ENCODE measurements at places on chromosomes 16 and 17.
A peak's percentile ranks its signal among the peaks of the same experiment; 100 is the strongest.

GRCh38 chr16:10510279-10510678 lies 70.1 kb downstream of the EMP2 start:
- DNase-seq: no peak

- DNase-seq: no peak
These were observed 14.7 kb upstream of the PABPN1L start for GRCh38 chr16:88881007-88881615.

GRCh38 chr17:8057691-8058114 lies 18.8 kb downstream of the ALOX15B start:
- DNase-seq: peak; percentile 46

- DNase-seq: peak; percentile 7
These were observed 47.9 kb downstream of the SETD6 start for GRCh38 chr16:58563235-58563634.

- DNase-seq: no peak
These were observed 73.7 kb downstream of the ZFHX3 start for GRCh38 chr16:72974142-72974769.

GRCh38 chr17:48299760-48300159 lies 130.3 kb downstream of the SKAP1 start:
- DNase-seq: no peak

DNA sequence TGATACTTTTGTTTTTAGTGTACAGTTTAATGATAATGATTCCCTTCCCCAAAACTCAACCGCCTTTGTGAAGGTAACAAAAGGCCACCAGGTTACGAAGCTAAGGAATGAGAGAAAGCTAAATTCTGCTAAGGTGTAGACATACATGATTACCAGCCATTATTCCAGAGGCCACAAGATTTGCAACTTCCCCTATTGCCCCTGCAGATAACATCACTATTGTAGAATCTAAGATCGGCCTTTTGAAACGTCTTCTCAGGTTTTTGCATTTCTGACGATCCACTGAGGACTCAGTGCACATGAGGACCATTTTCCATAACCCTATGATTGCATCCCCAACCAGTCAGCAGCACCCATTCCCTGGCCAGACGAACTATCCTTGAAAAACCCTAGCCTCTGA lies 33.9 kb upstream of the SNN start:
- DNase-seq: no peak
